LoVo (cell line): ENCODE measurements at places on chromosomes 6 and 20.
A peak's percentile ranks its signal among the peaks of the same experiment; 100 is the strongest.

DNA sequence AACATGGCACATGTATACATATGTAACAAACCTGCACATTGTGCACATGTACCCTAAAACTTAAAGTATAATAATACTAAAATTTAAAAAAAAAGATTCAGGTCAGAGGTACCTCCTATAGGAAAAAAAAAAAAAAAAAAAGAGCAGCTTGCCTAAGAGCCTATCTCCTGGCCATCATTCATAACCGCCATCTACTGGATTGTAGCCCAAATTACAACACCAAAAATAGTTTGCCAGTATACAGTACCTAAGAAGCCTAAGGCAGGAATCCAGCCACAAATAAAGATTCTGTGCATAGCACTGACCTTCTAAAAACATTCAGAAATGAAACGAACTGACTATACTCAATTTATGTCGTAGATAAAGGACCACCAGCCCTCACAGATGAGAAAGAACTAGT is 438.4 kb upstream of the ADGRB3 start:
- peak; percentile 36 for DNase-seq

DNA sequence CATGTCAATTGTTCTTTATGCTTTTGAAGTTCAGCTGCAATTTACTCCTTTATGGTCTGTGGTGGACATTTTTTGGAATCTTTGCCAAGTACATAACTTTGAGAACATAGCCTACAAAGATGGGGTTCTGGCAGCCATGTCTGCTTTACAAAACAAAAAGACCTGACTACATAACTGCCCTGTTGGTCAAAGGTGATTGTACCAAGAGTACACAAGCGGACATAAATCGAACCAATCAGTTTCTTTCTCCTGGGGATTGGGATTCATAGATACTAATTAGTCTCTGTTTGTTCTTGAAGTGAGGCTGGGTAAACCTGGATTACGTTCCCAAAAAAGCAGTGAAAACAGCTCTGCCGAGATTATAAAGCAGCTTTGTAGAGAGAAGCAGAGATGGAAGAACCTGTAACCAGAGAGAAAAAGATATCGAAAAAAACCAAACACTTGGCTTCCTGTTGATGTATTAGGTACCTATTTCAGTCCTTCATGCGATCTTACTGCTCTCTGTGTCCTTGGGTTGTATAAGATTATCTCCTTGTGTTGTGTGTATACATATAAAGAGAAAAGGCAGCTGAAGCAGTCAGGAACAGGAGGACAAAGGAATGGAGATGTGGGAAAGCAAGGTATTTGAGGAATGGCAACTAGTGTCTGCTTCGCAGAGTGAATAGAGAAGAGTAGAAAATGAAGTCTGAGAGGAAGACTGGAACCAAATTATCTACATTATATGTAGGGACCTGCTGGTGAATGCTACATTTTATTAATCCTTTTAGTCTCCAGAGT is 2.7 kb upstream of the ZFAND3 start:
- DNase-seq, result no peak

- no peak for DNase-seq
Observed at GRCh38 chr6:147689398-147689797, 180.9 kb downstream of the SAMD5 start.

- no peak for DNase-seq
Observed at GRCh38 chr20:35698298-35699126, 640 bp downstream of the NFS1 start.

- no peak for DNase-seq
Observed at GRCh38 chr6:149054559-149055194, 262.8 kb upstream of the TAB2 start.

DNA sequence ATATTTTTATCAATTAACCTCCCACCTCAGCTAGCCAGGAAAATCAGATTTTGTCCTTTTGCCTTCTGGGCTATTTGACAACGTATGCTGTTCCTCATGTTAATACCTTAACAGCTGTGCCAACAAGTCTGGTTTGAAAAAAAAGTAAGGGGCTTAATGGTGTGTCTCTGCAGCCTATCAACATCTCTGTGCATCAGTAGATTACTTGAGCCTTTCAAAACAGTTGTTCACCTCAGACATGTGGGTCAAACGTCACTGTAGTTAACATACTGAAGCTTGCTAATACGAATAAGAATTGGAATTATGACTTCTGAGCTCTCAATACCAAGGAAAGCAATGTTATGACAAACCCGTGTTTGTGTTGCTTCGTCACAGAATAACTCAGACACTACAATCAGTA is 23.0 kb downstream of the CEP57L1 start:
- DNase-seq, result no peak

- DNase-seq, result no peak
Observed at GRCh38 chr6:11944111-11944510, 68.0 kb upstream of the HIVEP1 start.

DNA sequence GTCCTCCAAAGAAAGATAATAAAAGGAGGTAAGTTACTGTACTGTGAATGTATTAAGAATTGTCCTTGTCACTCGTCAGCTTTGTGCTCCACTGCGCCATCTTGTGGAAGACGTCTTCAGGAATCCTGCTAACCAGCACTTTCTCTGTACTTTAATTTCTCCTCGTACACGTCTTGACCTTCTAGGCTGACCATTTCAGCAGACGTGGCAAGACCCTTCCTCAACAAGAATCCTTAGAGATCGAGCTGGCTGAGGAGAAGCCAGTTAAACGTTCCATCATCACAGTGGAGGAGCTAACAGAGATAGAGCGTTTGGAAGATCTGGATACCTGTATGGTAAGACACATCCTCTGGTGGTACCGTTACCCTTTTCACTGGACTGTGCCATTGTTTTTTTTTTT is 95.5 kb upstream of the SCGN start:
- peak; percentile 74 for DNase-seq

DNA sequence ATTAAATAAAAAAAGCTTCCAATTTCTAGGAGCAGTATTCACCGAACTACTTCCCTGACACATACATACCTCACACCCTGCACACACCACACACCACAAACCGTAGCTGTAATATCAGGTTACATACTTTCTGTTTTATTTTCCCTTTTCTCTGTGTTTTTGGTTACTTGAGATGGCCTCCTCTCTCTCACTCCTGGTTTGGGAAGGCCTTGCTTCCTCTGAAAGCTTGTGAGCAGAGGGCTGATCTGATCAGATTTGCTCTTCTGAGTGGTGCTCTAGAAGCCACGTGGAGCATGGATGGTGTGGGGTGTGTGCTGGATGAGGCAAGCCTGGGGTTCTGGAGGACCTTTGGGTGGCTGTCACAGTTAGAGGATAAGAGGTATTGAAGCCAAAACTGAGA is 20.9 kb downstream of the UTRN start:
- DNase-seq, result no peak

- DNase-seq, result no peak
Observed at GRCh38 chr20:22771706-22772105, 187.3 kb upstream of the FOXA2 start.

GRCh38 chr6:8434727-8435092 is 635 bp downstream of the SLC35B3 start:
- DNase-seq, result peak; percentile 6

- DNase-seq, result no peak
Observed at GRCh38 chr6:111624401-111625098, 18.9 kb upstream of the TRAF3IP2 start.

DNA sequence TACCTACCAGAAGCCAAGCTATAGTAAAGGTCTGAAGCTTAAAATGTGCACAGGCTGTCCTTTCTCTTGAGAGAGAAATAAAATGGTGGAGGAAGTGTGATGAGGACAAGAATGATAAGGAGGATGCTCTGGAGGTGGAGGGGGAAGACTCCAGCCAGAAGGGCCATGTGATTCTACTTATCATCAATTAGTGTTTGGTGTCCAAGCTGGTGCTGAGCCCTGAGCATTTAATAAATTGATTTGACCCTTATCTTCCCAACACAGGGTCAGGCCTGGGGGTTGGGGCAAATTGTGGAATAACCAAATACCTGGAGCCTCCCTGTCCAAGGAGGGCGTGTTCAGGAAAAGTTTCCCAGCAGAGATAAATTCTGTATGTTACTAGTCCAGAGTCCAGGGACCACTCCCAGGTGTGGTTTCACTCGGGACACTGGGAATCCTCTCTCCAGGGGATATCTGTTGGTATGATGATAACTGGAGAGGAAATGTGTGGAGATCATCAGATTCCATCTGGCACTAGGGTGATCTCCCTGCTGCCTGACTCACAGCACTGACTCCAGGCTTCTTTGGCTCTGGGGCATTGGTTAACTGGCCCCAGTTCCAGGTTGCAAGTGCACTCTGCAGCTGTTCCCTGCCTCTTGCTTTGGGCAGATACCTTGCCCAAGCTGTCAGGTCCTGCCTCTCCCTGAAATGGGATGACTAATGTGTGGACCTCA is 3.8 kb upstream of the MYBL2 start:
- peak; percentile 27 for DNase-seq

DNA sequence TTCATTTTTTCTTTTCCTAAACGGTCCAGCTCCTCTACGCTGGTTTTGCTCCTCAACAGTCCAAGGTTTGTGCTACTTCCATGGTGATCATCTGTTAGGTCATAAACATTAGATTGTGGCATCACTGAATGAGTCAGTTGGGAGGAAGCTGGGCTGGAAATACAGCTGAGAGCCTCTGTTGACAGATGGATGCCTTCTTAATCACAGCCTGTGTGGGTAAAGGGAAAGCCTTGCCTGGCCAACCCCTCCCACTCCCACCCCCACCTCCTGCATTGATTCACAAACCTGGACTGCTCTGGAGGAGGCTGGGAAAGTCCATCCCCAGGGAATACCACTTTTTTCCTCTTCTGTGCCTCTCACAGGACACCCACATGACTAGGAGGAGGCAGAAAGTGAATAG is 180.6 kb upstream of the CCN2 start:
- DNase-seq, result peak; percentile 34
